ENCODE measurements at places on chromosomes 7 and 10.

DNA sequence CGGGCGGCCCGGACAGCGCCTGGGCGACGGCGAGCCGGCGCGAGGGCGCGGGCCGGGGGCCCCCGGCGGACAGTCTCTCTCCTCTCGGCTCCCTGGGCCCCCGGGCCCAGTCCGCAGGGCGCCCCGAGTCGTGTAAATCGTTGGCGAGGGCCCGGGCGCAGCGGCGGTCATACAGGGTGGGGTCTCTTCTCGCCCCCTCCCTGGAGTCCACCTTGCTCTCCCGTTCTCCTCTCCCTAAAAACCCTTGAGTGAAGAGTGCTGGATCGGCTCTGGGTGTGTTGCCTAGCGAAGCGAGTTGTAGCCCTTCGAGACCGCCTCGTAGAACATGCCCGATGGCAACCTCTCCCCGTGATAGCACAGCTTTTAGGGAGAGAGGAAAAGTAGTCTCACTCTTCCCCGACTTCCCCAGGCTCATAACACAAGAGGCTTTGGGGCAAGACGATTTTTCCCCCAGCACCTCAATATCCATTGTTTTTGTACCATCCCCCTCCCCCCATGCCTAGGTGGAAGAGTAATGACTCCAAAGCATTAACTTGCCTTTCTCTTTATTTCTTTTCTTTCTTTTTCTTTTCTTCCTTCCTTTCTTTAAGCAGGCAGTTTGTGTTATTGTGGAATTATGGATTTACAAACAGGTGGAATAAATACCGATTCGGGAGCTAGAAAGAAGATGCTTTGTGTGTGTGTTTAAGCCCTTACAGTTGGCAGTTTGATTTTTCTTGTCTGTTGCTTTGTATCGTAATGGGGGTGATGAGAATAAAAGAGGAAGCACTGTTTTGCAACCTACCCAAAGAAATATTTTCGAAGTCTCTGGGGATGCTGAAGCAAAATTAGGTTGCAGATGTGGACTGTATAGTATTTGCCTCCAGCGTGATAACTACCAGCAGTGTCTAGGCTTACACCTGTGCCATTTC is 822 bp downstream of the SHOC2 start:
- H3K4me3 ChIP-seq, result peak overlapping the region; percentile 79
- peak; percentile 25 for DNase-seq
- H3K27ac ChIP-seq, result peak overlapping the region; percentile 70

DNA sequence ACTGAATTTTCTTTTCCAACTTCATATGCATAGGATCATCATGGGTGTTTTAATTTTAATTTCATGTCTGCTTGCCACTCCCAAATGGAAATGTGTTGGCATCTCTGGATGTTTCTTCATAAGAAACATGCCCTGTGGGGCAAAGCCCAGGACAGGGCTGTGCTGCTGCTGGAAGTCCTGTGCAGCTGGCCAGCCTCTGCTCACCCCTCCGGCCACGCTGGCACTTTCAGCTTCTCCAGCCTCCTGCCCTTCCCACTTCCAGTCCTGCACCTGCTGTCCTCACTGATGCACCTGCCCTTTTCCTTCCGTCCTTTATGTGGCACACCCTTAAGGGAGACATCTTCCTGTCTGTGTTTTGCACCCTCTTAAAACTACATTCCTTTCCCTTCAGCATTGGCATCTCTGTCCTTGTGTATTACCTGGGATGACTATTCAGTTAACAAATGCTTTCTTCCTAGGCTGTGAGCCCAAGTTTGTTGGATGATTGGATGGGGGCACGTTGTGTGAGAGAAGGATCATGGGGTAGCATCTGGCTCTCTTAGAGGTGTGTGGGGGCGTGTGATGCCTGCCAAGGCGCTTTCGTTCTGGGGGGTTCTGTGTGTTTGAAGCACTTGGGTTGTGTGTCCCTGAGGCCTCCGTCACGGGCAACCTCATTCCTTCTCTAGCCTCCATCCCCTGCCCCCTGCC is 56.8 kb downstream of the TCF7L2 start:
- no peaks in the 10 kb centered on the region for H3K36me3 ChIP-seq
- no peaks in the 10 kb centered on the region for H3K27me3 ChIP-seq
- H3K4me1 ChIP-seq, result no peaks in the 10 kb centered on the region
- DNase-seq, result no peak
- H3K4me3 ChIP-seq, result no peak overlapping the region

GRCh38 chr7:149872419-149873073 is 1.2 kb upstream of the ATP6V0E2 start:
- peak; percentile 96 for DNase-seq
- peaks cover 15% of the 10 kb centered on the region for H3K36me3 ChIP-seq
- H3K27ac ChIP-seq, result peak overlapping the region; percentile 68
- H3K4me1 ChIP-seq, result no peaks in the 10 kb centered on the region
- peak overlapping the region; percentile 91 for H3K4me3 ChIP-seq

- no peaks in the 10 kb centered on the region for H3K4me1 ChIP-seq
- no peaks in the 10 kb centered on the region for H3K36me3 ChIP-seq
- no peaks in the 10 kb centered on the region for H3K27me3 ChIP-seq
- DNase-seq, result no peak
- no peak overlapping the region for H3K4me3 ChIP-seq
These were observed 80.4 kb downstream of the PPP1R3C start for GRCh38 chr10:91552274-91553095.

- H3K27me3 ChIP-seq, result no peaks in the 10 kb centered on the region
- no peak overlapping the region for H3K27ac ChIP-seq
- no peaks in the 10 kb centered on the region for H3K4me1 ChIP-seq
- DNase-seq, result no peak
These were observed 125.1 kb downstream of the PLXDC2 start for GRCh38 chr10:19941206-19941880.

- peak; percentile 74 for DNase-seq
- H3K36me3 ChIP-seq, result no peaks in the 10 kb centered on the region
- no peak overlapping the region for H3K4me3 ChIP-seq
- no peak overlapping the region for H3K27ac ChIP-seq
- peaks cover 34% of the 10 kb centered on the region for H3K4me1 ChIP-seq
These were observed 40.0 kb downstream of the ETV1 start for GRCh38 chr7:13949445-13949844.
